ENCODE measurements at places on chromosomes 1 and 21.

DNA sequence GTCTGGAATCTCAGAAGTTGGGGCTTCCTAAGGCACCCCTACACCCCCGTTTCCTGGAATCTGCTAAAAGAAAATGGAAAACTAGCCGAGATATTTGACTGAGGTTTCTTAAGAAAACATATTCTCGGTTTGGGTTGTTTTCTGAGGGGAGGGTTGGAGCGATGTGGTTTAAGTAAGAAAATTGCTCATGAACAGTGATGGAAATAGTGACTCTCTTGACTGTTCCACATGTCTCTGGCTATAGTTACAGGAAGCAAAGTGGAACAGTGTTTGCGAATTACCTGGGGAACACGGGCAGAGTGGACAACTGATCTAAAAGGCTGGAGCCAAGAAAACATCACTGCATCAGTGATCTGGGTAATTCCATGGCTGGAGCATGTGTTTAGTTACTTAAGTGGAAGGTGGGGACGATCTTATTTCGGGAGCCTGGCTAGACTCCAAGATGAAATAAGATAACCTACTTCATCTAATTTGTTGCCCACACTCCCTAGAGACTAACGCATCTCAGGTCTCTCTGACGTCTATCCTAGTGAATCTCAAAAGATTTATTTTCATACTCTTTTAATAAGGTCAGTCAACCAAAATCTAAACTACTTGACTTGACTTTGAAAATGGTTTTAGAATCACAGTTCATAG is 92.4 kb downstream of the KCNJ15 start:
- DNase-seq: no peak

DNA sequence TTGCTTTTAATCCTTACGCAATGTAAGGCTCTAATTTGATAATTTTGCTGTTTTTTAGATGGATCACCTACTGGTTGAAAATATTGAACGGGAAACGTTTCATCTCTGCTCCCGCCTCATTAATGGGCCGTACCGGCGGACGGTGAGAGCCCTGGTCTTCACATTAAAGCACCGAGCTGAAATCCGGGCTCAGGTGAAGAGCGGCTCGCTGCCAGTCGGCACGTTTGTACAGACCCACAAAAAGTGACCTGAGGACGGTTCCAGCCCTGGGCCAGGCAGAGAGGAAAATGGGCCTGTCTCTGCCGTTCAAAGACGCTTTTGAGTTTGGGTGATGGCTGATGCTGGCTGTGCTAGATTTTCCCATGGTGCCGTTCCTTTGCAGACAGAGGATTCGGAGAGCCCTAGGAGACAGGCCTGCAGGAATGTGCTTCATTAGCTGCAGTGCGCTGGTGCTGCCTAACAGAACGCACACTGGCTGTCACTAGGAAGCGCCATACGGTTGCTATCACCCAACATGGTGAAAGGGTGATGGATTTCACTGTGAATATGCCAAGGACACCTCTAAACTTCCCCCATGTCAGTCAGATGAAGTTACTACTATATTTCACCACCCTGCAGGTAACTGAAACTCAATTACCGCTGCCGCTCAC is 42.9 kb downstream of the TCEANC2 start:
- DNase-seq: no peak

DNA sequence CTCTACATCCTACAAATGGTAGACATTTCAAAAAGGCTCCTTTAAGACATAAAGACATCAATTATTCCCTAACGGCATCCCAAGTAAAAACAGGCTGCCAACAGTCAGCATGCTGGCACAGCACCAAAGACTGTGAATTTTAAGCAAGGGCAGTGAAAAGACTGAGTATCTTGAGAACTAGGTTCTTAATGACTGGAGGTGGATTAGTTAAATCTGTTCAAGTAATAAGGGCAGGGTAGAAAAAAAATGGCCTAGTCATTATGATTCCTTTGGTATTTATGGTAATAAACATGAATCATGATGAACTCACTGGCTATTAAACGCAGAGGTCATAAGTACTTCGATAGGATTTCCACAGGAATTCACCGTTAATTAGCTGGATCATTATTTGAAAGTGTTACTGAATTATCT is 75.2 kb downstream of the KIFAP3 start:
- peak; percentile 76 for DNase-seq

- no peak for DNase-seq
These were observed 7.0 kb upstream of the C1orf116 start for GRCh38 chr1:207039380-207040180.

GRCh38 chr1:245091818-245092637 is 62.8 kb upstream of the KIF26B start:
- DNase-seq: peak; percentile 31

DNA sequence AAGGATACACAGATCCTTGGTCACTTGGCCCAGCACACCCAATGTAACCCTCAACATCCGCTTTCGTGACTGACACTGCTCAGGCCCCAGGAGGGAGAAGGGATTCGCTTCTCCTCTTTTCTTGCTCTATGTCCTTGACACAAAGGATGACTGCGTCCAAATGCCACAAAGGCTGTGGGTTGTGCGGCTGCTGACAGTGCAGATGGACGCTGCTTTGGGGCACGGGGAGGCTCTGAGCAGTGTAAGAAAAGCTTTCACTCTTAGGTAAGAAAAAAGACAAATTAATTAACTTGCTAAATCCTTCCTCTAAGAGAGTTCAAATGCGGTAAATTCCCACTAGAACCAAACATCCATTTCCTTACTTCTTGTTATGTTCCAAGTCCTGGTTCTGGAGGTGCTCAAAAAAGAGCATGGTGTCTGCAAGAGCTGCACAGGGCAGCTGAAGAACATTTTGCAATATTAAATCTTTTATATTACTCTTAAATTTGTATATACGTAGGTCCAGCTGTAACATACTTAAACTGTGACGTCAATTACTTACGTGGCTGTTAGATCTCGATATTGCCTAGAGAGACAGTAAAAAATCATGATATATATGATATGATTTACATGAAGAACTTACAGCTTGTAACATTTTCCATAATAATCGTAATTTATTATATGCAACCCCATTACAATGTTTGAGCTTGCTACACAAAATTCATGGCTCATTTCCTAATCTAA is 19.4 kb upstream of the EPHB2 start:
- DNase-seq: no peak

DNA sequence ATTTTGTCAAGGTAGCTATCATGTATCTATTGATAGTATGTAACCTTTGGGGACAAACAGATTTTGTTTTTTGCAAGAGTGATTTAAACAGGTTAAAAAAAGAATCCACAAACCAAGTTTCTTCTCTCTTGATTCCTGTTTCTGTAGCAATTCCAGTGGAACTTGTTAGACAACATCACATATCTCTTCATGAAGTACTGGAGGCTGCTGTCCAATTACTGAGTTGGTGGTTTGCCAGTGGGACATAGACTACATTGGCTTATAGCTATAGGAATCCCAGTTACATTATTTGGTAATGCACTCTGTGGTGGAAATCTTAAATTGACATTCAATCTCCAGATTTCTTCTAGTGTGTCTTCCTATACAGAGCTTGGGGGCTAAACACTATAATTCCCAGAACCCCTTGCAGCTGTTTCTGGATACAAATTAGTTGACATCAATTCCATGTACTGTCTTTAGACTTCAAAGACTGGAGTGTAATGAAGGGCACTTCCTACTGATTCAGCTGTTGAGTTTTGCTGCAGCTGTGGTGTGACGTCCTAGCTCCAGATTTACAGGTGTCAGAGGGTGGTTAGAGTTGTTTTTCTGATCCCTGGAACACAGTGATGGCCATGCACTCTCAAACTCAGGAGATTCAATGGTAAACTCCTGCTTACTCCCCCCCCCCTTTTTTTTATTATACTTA is 29.4 kb upstream of the GCLM start:
- no peak for DNase-seq

GRCh38 chr1:44760876-44761275 is 14.5 kb upstream of the RPS8 start:
- DNase-seq: no peak

DNA sequence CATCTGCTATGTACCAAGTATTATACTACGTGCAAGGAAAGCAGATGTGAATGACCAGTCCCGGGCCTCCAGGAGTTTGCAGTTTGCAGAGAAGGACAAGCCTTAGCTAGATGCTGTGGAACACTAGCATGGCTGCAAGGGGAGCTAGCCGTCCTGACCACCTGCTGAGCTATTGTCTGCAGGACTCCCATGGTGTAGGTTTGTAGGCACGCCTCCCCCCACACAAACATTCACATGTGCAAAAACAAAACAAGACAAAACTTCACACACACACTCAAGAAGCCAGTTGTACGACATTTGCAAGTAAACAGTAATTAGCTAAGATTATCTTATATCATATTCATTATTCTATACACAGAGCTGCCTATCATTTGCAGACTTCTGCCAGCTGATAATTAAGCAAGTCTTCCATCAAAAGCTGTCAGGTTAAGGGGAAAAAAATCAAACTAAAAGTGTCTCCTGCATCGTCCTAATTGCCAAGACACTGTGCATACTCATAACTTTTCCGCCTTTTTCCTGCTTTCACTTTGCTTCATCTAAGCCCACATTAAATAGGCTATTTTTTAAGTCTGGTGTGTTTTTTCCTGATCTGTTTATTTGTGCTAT is 10.7 kb upstream of the HNRNPU start:
- no peak for DNase-seq

- DNase-seq: no peak
These were observed 90.4 kb downstream of the VPS26C start for GRCh38 chr21:37176716-37177115.

GRCh38 chr1:84947536-84948410 is 49.1 kb downstream of the MCOLN2 start:
- DNase-seq: no peak

- no peak for DNase-seq
These were observed 34.0 kb upstream of the SLC45A3 start for GRCh38 chr1:205714190-205714905.
